ENCODE measurements at places on chromosomes 16 and 17. TPM values are rescaled to one million over a fixed set of nuclear protein-coding genes. Genes with fewer than 3 reads are reported as not detected.

GRCh38 chr17:42414704-42415409, 8.2 kb downstream of the CAVIN1 start:
- peak; percentile 64 for DNase-seq

GRCh38 chr17:61420745-61421398, 21.2 kb downstream of the TBX2 start:
- DNase-seq = no peak

- DNase-seq = no peak
These were observed 40.3 kb upstream of the MRPS23 start for GRCh38 chr17:57889892-57890856.

DNA sequence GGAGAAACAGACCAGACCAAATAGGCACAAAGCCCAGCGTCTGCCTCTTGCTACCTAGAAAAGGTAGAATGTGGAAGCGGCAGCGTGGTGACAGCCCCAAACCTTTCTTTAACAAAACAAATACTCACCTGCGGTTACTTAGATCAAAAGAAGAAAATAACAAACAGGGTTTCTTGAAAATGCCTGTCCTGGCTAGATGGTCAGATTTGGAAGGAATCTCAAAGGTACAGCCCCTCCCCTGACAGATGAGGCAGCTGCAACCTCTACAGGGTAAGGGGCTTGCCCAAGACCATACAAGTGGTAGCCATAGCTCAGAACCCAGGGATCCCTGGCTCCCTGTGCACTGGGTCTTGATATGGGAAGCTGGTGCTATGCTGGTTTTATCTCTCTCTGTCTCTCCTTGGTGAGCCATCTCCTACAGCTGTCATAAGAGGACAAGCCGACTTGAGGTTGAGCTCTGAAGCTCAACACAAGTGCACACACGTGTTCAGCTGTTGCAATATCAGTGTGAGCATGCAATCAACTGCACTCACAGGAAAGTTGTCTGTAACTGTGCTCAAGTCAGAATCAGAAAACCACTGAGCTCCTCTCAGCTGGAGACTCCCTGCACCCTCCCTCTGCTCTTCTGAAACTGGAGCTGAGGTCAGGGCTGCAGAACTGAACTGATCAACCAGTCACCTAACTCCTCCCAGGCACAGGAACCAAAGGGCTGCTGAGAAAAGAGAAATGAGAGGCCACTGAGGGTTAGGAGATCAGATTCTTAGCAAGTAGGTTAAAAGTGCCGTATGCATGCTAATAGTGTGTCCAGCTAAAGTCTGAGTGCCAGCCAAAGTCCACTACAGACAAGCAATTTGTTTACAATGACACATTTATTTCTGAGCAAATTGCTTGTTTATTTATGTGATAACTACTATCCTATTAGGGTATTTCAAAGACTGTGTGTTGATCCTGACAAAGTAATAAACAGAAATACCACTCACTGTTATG, 6.1 kb upstream of the RNF157 start:
- peak; percentile 77 for DNase-seq

DNA sequence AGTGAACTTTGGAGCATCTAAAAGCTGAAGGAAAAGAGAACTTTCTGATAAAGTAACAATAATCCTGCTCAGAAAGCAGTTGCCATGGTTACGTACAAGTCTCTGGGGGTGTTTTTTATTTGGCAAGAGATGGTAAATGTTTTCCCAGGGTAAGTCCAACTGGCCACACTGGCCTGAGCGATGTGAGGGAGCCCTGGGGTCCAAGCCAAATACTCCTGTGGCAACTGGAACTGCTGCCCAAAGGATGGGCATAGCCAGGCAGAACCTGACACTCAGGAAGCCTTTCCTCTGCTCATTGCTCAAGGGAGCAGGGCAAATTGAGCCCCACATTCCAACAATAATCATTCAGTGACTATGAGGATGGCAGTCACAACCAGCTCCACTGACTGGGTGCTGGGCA, 26.8 kb upstream of the WSCD1 start:
- no peak for DNase-seq

- no peak for DNase-seq
These were observed 51.4 kb downstream of the RAP1GAP2 start for GRCh38 chr17:2847381-2848333.

DNA sequence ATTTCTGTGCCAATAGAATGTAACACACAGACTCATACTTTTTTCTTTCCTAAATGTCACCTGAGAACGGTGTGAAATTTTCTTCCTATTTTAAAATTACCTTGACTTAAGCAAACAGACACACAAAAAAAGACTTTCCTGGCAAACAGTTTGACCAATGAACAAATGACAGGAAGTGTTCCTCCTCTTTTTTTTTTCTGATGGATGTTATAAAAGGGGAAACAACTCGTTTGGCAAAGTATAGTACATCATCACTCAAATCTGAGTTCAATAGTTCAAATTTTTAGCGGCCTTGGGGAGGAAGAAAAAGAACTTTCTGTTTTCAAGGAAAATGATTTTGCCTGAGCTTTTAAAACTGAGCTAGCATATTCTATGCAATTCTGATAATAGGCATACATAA, 19.8 kb downstream of the HS3ST3A1 start:
- no peak for DNase-seq

DNA sequence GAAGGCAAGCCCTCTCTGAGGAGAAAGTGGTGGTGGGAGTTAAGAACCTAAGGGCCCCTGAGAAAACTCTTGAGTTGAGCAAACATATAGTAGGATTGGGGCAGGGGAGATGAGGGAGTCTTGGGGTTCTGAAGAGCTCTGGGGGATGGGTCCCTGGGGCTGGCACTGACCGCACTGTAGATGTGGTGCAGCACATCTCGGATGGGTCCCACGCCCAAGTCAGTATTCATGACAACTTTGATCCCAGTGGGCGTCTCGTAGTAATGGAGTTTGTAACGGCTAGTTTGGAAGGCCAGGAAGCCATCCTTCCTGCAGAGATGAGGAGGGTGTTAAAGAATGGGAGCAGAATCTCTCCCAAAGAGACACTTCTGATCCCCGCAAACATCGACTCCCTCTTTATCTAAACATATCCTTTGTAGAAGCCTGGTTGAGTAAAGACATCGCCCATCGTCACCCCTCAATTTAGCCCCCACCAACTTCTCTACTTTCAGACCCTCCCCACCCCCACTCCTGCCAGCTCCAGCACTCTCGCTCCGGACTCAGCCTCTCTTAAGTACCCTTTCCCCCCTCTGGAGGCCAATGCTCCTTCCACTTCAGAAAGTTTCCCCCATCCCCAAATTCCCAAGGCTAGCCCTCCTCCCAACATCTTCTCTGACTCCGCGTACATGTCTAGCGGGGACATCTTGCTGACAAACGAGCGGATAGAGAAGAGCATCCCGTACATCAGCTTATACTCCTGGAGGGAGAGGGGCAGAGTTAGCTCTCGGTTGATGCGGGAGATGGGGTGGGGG, 710 bp downstream of the TRAPPC1 start:
- DNase-seq = no peak

- DNase-seq = no peak
These were observed 13.1 kb upstream of the PLCG2 start for GRCh38 chr16:81765969-81766368.

DNA sequence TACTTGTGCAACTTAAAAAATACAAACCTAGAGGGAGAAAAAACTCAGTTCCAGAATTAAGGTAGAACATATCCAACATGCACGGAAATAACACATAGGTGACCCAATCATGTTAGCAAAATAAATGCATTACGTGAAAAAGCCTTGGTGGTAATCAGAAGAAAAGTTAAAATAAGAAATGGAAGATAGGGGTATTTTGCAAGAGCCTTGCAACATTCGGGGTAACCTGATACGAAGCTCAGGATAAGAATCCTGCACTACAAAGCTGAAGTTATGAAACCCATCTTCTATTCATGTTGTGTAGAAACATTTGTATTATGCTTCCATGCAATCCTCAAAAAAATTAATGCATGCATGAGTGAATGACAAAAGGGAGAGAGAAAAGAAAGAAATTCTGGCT, 33.1 kb downstream of the CHCT1 start:
- DNase-seq = no peak

DNA sequence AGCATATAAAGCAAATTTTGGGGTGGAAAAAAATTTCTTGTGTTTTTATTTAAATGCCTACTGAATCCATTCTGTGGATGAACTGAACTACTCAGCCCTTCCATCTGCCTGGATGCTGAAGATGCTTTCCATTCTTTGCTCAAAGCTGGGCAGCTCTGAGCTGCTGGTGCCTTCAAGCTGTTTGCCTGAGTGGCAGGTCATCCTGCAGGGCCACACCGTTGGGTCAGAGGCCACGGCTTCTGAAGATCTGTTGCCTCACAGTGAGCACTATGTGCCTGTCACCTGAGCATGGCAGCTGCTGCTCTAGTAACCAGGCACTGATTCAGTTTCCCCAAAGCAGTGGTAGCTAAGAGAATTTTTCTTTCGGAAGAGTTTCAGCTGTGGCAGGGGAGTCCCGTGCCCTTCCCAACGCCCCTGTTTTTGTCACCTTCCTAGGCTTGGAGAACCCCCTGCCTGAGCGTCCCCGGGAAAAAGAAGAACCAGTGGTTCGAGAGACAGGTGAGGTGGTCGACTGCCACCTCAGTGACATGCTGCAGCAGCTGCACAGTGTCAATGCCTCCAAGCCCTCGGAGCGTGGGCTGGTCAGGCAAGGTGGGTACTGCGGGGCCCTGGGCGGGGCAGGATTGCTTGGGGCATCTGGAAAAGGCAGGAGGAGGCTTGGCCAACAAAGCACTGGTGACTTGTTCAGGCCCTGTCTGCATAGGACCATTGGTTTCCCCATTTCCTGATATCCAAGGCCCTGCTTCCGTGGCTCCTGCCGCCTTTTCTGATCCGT, 8.5 kb downstream of the PLK1 start:
- no peak for DNase-seq

The TBC1D3E gene
- not detected for total RNA-seq

The CDH16 gene
- total RNA-seq = not detected

The TAT gene
- not detected for total RNA-seq

The KRT15 gene
- total RNA-seq = not detected

The SLFN14 gene
- 0.08 TPM for total RNA-seq

The ARHGDIG gene
- total RNA-seq = not detected
